Thoracic aorta (tissue), 2 donors: ENCODE measurements at places on chromosomes 3 and 15. TPM values are rescaled to one million over a fixed set of nuclear protein-coding genes. Genes with fewer than 3 reads are reported as not detected.
A peak's percentile ranks its signal among the peaks of the same experiment; 100 is the strongest.

GRCh38 chr3:100103558-100104441 lies 10.5 kb downstream of the FILIP1L start:
- DNase-seq = no peak
- H3K4me3 ChIP-seq = no peak overlapping the region
- H3K27me3 ChIP-seq = no peaks in the 10 kb centered on the region
- peak overlapping the region; percentile 62 for H3K27ac ChIP-seq
- H3K4me1 ChIP-seq = peaks cover 21% of the 10 kb centered on the region

The PLSCR2 gene
- not detected for total RNA-seq

DNA sequence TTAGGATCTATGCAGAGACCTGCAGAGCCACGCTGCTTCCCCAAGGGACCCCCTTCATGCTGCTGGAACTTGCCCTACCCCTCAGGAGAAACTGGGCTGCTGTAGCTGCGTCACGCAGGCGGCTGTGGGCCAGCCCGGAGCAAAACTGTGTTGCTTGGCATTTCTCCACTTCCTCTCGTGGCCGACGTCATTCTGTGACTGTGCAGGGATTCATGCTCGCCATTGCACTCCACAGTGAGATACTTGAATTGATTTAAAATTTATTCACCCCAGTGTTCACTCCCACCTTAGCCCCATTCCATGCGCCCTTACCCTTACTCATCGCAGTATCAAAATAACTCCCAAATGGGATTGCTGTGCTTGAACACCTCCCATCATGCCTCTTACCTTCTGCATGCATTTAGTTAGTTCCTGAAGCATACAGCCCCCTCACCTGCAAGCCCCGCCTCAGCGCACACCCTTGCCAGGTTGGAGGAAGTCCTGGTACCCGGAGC lies 45.7 kb downstream of the TMEM44 start:
- peaks cover 37% of the 10 kb centered on the region for H3K4me1 ChIP-seq
- no peaks in the 10 kb centered on the region for H3K27me3 ChIP-seq
- peak overlapping the region; percentile 82 for H3K27ac ChIP-seq
- DNase-seq = no peak

The MESP2 gene
- not detected for total RNA-seq

The CLDN1 gene
- total RNA-seq = 2.0 TPM

The IQSEC1 gene
- total RNA-seq = 121 TPM

DNA sequence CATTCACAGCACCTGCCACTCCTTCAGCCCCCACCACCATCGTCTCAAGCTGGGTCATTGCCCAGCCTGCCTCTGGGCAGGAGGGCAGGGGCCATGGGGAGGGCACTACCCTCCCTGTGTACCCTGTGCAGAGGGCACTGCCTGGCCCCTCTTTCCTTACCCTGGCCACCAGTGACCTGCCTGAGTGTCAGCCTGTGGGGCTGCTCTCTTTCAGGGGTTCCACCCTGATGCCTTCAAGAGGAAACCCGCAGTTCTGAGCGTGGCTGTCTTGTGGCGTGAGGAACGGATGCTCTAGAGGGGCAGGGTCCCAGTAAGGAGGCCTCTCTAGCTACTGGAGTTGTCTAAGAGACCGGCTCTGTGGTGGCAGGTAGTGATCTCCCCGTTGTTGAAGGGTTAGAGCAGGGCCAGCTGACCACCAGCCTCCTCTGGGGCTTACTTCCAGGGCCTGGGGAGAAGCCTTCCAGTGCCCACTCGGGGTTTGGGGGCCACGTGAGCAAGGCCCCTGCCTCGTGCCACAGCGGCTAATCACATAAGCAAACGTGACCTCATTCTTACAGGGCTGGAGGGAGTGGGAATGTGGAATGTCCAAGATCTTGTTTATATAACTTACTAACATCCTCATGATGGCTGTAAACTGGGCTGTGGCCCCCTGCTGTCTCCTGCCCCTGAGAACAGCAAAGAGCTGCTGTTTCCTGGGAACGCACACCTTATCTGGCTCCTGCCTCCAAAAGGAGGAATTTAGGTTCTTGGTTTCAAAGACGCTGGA lies 31.4 kb upstream of the SEC13 start:
- no peaks in the 10 kb centered on the region for H3K36me3 ChIP-seq
- no peak for DNase-seq
- no peaks in the 10 kb centered on the region for H3K27me3 ChIP-seq
- peaks cover 15% of the 10 kb centered on the region for H3K4me1 ChIP-seq
- H3K27ac ChIP-seq = no peak overlapping the region

The RARRES1 gene
- 63.8 TPM for total RNA-seq

The PDE12 gene
- total RNA-seq = 20.6 TPM

DNA sequence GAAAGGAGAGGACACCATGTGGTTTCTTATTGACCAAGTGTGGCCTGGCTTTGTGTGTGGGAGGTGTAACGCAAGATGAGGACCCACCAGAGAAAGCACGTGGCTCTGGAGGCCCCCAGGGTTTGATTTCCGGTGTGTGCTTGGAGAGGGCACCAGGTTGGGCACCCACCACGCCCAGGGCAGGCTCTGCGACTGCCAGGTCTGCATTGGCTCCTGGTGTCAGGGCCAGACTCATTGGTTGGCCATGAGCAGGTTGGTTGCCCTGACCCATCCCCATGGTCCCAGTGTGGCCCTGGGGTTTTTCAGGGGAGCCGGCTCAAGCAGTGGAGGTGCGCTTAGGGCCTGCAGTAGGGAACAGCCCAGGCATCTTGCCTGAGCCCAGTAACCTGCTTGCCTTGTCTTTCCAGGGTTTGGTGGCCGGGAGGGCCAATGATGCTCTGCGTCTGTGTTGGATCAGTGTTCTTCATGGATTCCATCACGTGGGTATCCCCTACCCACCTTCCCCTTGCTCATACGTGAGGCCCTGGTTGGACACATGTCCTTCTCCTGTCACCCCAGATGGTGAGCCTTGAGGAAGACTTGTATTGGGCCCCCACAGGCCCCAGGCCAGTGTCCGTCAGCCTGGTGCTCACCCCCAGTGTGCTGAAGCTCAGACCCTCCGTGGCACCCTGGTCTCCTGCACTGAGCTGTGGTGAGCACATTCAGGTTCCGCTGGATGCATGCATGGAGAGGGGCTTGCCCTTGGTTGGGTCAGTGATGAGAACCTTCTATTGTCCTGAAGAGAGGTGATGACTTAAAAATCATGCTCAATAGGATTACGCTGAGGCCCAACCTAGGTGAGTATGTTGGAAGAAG lies 193.9 kb downstream of the UBE3A start:
- no peaks in the 10 kb centered on the region for H3K4me1 ChIP-seq
- H3K27me3 ChIP-seq = no peaks in the 10 kb centered on the region
- H3K27ac ChIP-seq = no peak overlapping the region
- H3K36me3 ChIP-seq = no peaks in the 10 kb centered on the region
- H3K4me3 ChIP-seq = no peak overlapping the region
- no peak for DNase-seq

- no peak overlapping the region for H3K4me3 ChIP-seq
- no peak overlapping the region for H3K27ac ChIP-seq
Observed at GRCh38 chr3:67382536-67382935, 271.9 kb downstream of the SUCLG2 start.

- H3K4me1 ChIP-seq = no peaks in the 10 kb centered on the region
- H3K27ac ChIP-seq = no peak overlapping the region
- no peaks in the 10 kb centered on the region for H3K27me3 ChIP-seq
- peaks cover 9% of the 10 kb centered on the region for H3K36me3 ChIP-seq
- DNase-seq = no peak
Observed at GRCh38 chr15:70907784-70908471, 15.3 kb downstream of the LRRC49 start.

The SPATA12 gene
- total RNA-seq = not detected

- H3K36me3 ChIP-seq = no peaks in the 10 kb centered on the region
- DNase-seq = no peak
- H3K27me3 ChIP-seq = no peaks in the 10 kb centered on the region
- no peak overlapping the region for H3K4me3 ChIP-seq
Observed at GRCh38 chr15:91472316-91472756, 372.3 kb downstream of the SV2B start.

DNA sequence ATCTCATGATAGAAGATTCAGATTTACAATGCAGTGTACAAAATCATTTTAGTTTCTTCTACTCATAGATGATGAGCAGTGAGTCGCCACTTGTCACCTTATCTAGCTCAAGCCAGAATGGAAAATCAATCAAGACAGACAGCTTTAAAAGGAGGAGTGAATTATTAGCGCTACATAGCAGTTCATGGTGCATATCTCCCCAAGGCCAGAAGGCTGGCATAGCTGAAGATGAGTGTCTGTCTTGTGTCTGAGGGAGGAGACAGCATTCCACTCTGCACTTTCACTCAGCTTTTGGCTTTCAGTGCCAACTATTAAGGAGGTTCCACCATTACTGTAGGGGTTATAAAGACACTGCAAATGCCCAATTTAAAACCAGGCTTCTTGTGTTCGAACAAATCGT lies 804.1 kb upstream of the LMCD1 start:
- no peak overlapping the region for H3K27ac ChIP-seq
- no peaks in the 10 kb centered on the region for H3K4me1 ChIP-seq
- no peaks in the 10 kb centered on the region for H3K27me3 ChIP-seq
- H3K4me3 ChIP-seq = no peak overlapping the region

The GOLGA8B gene
- total RNA-seq = 146 TPM

The IL17RE gene
- 5.7 TPM for total RNA-seq

GRCh38 chr15:42650208-42651066 lies 75.0 kb downstream of the STARD9 start:
- peak; percentile 28 for DNase-seq
- H3K4me3 ChIP-seq = no peak overlapping the region
- H3K4me1 ChIP-seq = no peaks in the 10 kb centered on the region
- no peak overlapping the region for H3K27ac ChIP-seq
- peaks cover 6% of the 10 kb centered on the region for H3K36me3 ChIP-seq

- H3K4me1 ChIP-seq = peaks cover 26% of the 10 kb centered on the region
- H3K36me3 ChIP-seq = no peaks in the 10 kb centered on the region
- H3K27ac ChIP-seq = no peak overlapping the region
- DNase-seq = no peak
- H3K4me3 ChIP-seq = no peak overlapping the region
- no peaks in the 10 kb centered on the region for H3K27me3 ChIP-seq
Observed at GRCh38 chr3:23271876-23272741, 69.0 kb downstream of the UBE2E2 start.
